ENCODE measurements at places on chromosomes 5 and 9. TPM values are rescaled to one million over a fixed set of nuclear protein-coding genes. Genes with fewer than 3 reads are reported as not detected.

DNA sequence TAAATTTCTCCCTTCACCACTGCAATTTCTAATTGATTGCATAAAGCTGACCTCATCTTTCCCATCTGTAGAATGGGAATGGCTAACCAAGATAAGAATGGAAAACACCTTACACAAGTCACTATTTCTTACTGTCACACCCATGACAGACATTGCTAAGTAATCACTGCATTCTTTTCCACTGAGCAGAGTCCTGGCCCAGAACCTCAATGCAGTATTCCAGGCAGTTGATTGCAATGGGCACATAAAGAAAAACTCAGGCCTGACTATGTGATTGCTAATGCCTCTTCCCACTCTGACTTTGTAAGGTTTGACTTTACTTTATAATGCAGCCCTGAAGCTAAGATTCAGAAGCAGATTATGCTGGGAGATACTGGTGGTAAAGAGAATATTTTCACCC lies 29.3 kb downstream of the TRIM32 start:
- no peak for DNase-seq

DNA sequence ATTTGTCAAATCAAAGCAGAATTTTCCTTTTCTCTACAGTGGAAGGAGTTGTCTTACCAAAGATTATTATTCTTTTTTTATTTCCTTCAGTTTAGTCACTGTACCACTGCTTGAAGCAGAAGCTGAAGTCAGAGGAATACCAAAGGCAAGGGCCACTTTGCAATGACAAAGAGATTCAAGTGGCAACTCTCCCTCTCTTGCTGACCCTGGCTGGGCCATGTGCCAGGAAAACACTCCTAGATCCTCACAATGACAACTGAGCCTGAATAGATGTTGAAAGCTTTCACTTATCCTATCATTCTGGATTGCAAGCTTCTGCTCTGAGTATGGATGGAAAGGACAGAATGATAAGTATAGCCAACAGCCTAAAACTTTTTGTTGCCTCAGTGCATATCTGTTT lies 618.3 kb downstream of the NR2F1-AS1 start:
- no peak for DNase-seq

DNA sequence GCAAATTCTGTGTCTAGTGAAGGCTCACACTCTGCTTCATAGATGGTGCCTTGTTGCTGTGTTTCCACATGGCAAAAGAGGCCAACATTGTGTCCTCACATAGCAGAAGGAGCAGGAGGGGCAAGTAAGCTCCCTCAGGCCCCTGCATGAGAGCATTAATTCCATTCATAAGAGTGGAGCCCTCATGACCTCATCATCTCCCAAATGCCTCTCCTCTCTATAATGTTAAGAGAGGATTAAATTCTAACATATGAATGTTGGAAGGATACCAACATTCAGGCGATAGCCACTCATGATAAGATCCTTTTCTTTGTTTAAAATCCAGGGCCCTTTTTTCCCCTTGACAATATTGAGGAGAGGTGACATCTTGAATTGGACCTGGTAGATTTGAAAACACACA lies 35.2 kb upstream of the PAM start:
- no peak for DNase-seq

DNA sequence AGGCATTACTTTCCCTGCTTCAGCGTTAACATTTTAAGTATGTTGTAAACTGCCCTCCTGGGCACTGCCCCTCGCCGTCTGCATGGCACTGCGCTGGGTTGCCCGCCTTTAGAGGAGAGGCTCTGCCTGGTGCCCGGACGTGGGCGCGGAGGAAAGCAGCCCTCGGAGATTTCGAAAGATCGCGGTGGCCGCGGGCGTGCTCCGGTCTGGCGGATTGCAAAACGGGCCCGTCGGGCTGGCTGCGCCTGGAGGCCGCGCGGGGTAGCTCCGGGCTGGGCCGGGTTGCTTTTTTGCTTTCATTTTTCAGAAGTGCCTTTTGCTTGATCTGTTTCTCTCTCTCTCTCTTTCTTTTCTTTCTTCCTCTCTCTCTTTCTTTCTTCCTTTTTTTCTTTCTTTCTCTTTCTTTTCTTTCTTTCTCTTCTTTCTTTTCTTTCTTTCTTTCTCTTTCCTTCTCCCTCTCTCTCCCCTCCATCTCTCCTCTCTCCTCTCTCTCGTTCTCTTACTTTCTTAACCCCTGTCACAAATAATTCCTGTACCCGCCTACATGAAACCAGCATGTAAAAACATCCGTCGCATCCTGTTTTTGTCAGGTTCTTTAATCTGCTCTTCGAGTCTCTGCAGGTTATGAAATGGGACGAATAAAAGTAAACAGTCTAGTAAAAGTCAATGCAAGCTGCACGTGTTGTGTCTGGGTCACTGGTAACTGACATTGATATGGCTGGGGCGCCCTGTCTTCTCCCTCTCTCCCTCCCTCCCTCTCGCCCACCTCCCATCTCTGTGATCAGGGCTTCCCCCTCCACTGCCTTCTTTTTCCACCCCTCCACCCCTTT lies 1.7 kb downstream of the FST start:
- peak; percentile 91 for DNase-seq

CYSRT1 gene
- 0.81 TPM for total RNA-seq

All from left lobe of liver (tissue), 2 donors.